BJ (cell line): ENCODE measurements at places on chromosomes 7 and 10.

- DNase-seq, result no peak
Observed at GRCh38 chr7:154871928-154872750, 130.8 kb downstream of the PAXIP1 start.

DNA sequence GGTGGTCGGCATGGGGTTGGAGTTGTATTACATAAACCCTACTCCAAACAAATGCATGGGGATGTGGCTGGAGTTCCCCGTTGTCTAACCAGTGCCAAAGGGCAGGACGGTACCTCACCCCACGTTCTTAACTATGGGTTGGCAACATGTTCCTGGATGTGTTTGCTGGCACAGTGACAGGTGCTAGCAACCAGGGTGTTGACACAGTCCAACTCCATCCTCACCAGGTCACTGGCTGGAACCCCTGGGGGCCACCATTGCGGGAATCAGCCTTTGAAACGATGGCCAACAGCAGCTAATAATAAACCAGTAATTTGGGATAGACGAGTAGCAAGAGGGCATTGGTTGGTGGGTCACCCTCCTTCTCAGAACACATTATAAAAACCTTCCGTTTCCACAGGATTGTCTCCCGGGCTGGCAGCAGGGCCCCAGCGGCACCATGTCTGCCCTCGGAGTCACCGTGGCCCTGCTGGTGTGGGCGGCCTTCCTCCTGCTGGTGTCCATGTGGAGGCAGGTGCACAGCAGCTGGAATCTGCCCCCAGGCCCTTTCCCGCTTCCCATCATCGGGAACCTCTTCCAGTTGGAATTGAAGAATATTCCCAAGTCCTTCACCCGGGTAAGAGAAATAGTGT is at the start of gene CYP2E1:
Gene CYP2E1 (plus strand): TSS at position 407 of the 632 bp plus-strand sequence. CDS start 33 bp downstream, at position 440.
- no peak for DNase-seq

DNA sequence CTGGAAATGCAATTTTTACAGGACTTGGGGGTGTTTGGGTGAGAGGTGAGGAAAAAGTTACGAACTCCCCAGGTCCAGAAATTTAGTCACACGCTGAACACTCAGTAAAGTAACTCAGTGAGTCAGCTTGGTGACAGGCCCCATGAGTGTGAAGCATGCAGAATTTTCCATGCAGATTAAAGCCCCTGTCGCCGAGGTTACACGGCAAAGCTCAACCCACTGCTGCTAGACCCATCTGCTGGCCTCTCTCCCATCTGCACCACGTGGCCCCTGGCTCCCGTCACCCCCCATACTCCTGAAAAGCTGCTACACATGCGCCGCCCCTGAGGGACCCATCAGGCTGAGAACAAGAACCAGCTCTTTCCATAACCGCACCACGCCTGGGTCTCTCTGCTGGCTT is 7.0 kb upstream of the MMP21 start:
- DNase-seq, result no peak

DNA sequence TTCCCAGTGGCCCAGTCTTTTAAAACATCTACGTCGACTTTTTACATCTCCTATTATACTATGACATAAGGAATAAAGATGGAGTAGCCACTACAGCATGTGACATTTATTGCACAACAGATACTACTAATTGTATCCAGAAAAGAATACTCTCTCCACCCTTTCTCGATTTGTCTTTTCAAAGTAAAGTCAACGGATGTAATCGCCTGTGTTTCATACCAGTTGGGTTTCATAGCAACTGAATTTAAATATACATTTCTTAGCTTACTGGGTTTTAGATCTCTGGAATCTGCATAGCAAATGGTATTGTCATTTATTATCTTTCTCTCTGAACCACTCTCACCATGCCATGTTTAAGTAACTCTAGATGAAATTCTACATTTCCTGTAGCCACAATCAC is 86.4 kb upstream of the TRIL start:
- no peak for DNase-seq

- no peak for DNase-seq
Observed at GRCh38 chr7:31648288-31648687, 38.7 kb upstream of the PPP1R17 start.
